ENCODE measurements at places on chromosomes 2 and 18. TPM values are rescaled to one million over a fixed set of nuclear protein-coding genes. Genes with fewer than 3 reads are reported as not detected.

The GREB1 gene
- total RNA-seq = 1.5 TPM

GRCh38 chr2:78439122-78439521 is 586.4 kb upstream of the REG3G start:
- no peak overlapping the region for H3K27ac ChIP-seq
- H3K27me3 ChIP-seq = no peaks in the 10 kb centered on the region
- no peaks in the 10 kb centered on the region for H3K4me1 ChIP-seq
- no peak for DNase-seq
- no peak overlapping the region for H3K4me3 ChIP-seq

The IL36B gene
- total RNA-seq = not detected

GRCh38 chr2:17057109-17058017 is 391.7 kb upstream of the CYRIA start:
- no peaks in the 10 kb centered on the region for H3K4me1 ChIP-seq
- no peaks in the 10 kb centered on the region for H3K36me3 ChIP-seq
- no peak overlapping the region for H3K27ac ChIP-seq
- H3K27me3 ChIP-seq = no peaks in the 10 kb centered on the region
- DNase-seq = no peak

- H3K27ac ChIP-seq = no peak overlapping the region
- H3K4me3 ChIP-seq = no peak overlapping the region
- no peak for DNase-seq
Observed at GRCh38 chr2:178927173-178927572, 120.0 kb upstream of the TTN start.

The CNTNAP5 gene
- not detected for total RNA-seq

The CCDC148 gene
- not detected for total RNA-seq

GRCh38 chr2:4782647-4783046 is 909.5 kb upstream of the SOX11 start:
- no peaks in the 10 kb centered on the region for H3K4me1 ChIP-seq
- H3K36me3 ChIP-seq = no peaks in the 10 kb centered on the region
- H3K4me3 ChIP-seq = no peak overlapping the region
- H3K27me3 ChIP-seq = no peaks in the 10 kb centered on the region

The LANCL1 gene
- 34.0 TPM for total RNA-seq

The MEP1B gene
- total RNA-seq = not detected

DNA sequence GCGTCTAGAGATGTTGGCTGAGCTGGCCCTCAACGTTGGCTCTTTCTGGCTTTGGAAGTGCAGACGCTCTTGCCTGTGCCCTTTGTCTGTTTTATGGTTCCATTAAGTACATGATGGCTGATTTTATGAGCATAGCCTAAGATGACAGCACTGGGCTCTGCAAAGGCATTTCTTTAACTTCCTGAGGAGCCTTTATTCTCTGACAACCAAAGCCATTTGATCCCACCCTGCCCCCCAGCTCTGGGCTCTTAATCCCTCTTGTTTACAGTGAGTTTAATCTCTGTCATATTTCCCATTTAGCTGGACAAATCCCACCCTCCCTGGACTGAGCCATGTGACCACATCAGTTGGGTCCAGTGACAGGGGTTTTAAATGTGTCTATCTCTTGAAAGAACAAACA is 195.9 kb downstream of the ACKR3 start:
- no peak overlapping the region for H3K27ac ChIP-seq
- no peak for DNase-seq
- no peaks in the 10 kb centered on the region for H3K4me1 ChIP-seq
- no peaks in the 10 kb centered on the region for H3K36me3 ChIP-seq
- H3K4me3 ChIP-seq = no peak overlapping the region

The NXPH2 gene
- not detected for total RNA-seq

GRCh38 chr2:233385489-233386044 is 31.3 kb downstream of the DGKD start:
- H3K4me3 ChIP-seq = peak overlapping the region; percentile 69
- H3K27ac ChIP-seq = peak overlapping the region; percentile 89
- peaks cover 87% of the 10 kb centered on the region for H3K4me1 ChIP-seq
- H3K36me3 ChIP-seq = peaks cover 52% of the 10 kb centered on the region
- DNase-seq = peak; percentile 76

The INPP1 gene
- 10.2 TPM for total RNA-seq

GRCh38 chr2:98839292-98839691 is 96.7 kb downstream of the CRACDL start:
- H3K4me1 ChIP-seq = peaks cover 21% of the 10 kb centered on the region
- no peak for DNase-seq
- H3K36me3 ChIP-seq = no peaks in the 10 kb centered on the region

DNA sequence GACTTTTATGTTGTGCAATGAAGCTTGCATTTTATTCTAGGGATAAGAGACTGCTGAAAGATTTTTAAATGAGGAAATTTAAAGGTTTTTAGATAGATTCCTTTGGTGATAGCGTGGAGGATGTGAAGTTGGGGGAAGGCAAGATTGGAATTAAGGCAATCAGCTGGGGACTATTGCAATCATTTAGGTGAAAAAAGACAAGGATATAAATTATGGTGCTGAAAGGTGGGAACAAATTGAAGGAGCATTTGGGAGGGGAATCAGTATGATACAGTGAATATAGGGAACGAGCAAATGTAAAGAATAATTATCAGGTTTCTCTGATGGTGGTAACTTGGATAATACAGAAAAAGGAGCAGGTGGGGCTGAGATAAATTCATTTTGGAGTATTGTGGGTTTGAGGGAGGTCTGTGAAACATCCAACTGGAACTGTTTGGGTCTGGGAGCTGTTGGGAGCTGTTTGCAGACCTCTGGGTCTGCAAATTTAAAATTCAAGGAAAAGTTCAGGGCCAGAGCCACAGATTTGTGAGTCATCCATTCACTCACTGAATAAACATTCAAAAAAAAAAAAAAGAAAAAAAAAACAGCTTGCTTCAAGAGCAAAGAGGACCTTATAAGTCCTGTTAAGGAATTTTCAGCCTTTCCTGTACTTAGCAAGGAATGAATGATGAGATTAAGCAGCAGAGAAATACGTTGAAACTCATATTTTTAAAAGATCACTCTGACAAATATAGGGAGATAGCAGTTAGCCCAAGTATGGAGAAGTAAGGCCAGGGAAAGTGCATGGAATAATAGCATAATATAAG is 257.5 kb upstream of the FN1 start:
- H3K27me3 ChIP-seq = peaks cover 6% of the 10 kb centered on the region
- H3K27ac ChIP-seq = no peak overlapping the region

All from activated CD8-positive, alpha-beta T cell treated with anti-CD3 and anti-CD28 coated beads for 36 hours (primary cell).